ENCODE measurements at places on chromosomes 4 and X.

- DNase-seq, result peak; percentile 65
These were observed 538 bp downstream of the SCML2 start for GRCh38 chrX:18353931-18354368.

DNA sequence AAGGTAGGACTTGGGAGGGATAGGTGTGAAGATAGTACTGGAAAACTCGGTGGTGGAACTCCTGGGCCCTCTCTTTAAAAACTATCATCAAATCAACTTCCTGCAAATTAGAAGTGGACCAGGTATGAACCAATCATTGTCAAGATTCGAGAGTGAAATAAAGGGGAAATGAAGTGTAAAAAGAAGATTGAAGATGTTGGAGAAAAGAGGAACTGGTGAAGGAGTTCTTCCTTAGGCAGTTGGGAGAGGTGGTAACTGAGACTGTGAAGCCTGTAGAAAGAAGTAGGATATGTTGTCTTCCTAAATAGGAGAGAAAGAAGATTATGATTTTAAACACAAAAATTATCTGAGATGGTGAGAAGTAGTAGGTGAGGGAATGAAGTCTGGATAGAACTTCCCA is 212.2 kb downstream of the PPP1R2C start:
- DNase-seq, result peak; percentile 0

- no peak for DNase-seq
These were observed 21.7 kb upstream of the HGFAC start for GRCh38 chr4:3419836-3420605.

DNA sequence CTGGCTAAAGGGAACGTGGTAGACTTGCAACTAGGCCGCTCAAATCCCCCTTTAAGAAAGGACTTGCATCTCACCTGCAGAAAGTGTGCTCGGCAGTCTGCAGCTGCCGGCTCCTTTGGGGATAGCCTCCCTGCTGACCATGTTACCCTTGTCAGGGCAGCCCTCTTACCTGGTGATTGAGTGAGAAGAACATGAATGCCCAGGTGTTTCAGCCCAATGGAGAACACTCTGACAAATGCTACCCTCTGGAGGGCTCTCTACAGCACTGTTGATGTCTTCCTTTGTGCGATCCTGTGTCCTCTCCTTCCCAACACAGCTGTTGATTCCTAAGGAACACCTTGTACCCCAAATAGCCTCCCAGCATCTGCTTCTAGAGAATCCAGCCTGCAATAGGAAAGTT is 178.7 kb upstream of the LDB2 start:
- DNase-seq, result no peak

DNA sequence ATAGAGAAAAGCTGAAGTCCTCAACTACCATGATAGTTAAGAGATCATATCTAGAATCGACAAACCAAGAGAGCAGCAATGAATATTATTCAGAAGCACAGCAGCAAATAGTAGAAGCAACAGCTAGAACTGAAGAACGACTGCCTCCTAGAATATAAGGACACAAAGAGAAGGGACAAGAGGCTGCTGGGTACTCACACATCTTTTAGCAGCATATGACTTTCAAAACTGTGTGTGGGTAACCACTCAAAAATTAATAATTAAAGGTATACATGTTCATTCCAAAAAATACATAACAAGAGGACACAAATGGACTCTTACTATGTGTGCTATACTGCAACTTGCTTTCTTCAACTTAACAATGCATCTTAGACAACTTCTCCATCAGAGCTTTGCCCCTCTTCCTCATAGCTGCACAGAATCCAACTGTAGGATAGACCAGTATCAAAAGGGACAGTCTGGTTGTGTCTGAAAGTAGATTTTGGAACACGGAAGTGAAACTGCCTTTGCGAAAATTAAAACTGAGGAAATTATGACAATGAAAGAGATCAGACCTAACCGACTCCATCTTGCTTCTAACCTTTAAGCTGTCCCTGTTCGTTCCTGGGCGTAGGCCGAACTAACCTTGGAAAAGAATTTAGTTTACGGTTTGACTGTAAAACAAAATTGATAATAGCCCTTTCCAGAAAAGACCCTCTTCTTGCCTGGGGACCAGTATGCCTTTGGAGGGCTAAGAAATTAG is 125.7 kb downstream of the SH3KBP1 start:
- DNase-seq, result no peak
